ENCODE measurements at places on chromosomes 4 and X. TPM values are rescaled to one million over a fixed set of nuclear protein-coding genes. Genes with fewer than 3 reads are reported as not detected.

Gene CYP4V2
- total RNA-seq = 23.0 TPM

Gene PAK3
- total RNA-seq = 13.8 TPM

Gene KLF8
- total RNA-seq = 20.5 TPM

Gene SYTL4
- 7.1 TPM for total RNA-seq

GRCh38 chrX:24333371-24333770 lies 19.5 kb upstream of the SUPT20HL2 start:
- no peak for DNase-seq

GRCh38 chr4:25801594-25801993 lies 61.2 kb downstream of the SEL1L3 start:
- no peak for DNase-seq

DNA sequence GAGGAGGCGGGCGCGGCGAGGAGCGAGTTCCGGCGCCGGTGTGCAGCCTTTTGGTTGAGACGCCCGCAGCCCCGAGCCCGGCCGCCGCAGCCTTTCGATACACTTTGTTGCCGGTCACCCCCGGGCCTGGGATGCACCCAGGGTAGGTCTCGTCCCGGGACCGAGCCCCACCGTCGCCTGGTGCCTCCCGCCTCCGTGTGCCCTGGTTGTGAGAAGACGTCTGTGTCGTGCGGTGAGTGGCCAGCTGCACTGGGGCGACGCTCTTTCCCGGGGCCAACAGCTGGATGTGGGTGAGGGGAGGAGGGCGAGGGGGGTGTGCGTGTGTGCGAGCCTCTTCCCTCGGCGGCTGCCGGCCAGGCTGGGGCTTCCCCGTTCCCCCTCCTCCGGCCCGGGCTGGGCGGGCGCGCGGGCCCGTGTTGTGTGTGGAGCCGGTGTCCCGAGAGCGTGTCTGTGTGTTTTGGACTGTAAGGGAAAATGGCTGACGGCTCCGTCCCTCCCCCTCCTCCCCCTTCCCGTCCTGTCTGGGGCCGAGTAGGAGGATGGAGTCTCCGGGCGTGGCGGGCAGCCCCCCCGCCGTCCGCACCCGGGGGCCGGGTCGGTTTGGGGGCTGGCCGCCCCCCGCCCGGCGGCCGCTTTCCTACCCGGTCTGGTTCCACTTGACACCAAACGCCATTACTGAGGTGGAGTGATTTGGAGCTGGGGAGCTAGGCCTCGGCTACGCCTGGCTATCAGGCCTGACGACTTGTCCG lies 807 bp downstream of the USP9X start:
- peak; percentile 87 for DNase-seq

DNA sequence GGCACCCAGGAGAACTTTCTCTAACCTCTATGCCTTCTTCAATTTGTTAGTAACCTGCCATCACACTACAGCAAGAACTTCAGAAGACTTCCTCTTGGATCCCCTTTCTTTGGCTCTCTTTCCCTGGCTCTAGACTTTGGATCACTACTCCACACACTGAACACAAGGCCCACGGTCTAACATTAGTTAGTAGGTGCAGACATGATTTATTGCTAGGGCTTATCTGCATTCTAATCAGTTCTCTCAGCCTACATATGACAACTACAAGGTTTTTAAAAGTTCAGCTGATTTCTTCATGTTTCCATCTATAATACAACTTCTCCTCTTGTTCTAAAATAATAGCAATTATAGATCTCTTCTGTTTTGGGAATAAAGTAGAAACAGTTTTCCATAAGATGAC lies 209.1 kb upstream of the ANXA10 start:
- no peak for DNase-seq

- no peak for DNase-seq
Observed at GRCh38 chr4:3372264-3372932, 69.4 kb upstream of the HGFAC start.

DNA sequence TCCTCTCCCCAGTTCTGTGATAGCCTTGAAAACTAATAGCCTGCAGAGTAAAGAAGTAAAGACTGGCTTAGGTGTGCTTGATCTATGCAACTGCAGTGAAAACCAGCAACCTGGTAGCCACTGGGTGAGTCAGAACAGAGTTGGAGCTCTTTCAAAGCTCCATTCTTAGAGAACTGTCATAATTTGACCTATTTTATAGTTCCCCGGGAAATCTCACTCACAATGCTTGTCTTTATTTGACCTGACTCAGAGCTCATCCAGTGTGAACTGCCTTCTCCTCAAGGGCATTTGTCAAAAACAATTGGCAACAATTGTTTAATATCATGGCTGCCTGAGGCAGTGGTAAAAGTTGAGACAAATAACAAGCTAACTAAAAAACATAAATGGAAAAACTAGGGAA lies 213.0 kb upstream of the NHS start:
- no peak for DNase-seq

DNA sequence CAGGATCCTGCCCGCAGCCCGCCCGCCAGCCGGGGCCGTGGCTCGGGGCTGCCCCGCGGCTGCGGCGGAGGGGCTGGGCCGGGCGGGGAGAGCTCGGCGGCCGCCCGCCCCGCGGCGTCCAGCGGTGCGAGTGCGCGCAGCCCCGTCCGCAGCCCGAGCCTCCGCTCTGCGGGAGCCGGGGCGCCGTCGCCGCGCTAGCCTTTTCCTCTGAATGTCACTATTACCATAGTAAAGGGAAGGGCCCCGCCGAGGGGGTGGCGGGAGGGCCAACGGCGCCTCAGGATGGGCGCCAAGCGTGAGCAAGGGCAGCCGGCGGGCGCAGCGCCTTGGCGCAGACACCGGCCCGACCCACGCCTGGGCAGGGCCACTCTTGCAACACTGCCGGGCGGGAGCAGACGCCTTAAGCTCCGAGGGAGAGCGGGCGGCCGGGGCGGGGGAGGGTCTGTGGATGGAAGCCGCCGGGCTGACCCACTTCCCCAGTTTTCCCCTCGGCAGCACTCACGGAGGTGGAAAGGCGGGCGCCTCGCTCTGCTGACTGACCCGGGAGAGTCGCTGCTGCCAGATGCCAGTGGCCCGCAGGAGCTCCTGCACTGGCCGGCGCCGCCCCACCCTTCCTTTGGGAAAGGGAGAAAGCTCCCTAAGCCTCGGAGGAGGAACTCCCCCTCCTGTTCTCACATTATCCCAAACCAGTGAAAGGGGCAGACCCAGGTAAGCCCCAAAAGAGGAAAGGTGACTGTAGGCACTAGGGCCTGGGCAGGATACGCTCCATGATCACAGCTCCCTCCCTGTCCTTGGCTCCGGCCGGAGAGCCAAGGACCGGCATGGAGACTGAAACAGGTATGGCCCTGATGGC lies 329.4 kb downstream of the HNRNPD start:
- DNase-seq = peak; percentile 89

DNA sequence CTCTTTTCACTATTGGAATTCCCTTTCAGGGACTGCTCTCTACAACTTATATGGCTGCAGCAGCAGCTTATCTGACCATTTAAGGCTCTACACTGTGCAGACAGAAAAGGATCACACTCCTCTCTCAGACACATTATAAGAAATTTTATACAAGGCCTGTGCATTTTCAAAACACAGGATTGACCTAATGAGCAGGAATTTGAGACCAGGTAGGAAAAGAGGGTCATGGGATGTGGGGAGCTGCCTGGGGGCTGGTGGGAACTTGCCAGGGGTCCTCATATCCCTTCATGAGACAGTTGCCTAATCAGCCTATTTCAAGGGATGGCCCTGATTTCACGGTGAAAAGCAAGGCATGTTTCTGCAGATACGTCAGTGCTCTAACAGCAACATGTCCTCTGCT lies 77.1 kb downstream of the SORBS2 start:
- no peak for DNase-seq

GRCh38 chr4:182547435-182547834 lies 304.2 kb downstream of the TENM3 start:
- DNase-seq = no peak

DNA sequence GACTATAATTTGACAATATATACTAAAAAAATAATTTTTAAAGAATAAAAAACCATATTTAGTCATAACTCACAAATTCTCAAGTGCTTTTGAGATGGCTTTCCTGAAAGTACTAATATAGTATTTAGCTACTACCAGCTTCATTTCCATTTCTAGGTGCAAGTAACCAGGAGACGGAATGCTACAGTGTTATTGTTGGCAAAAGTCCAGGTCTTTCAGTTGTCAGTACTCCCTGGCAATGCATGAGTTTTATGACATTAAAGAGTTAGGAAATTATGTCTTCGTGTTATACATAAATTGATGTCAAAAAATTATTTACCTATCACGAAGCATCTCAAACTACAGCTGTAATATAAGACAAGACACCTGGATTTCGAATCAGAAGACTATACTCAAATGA lies 45.0 kb downstream of the TMEM47 start:
- no peak for DNase-seq

GRCh38 chr4:174505892-174506291 lies 16.4 kb downstream of the HPGD start:
- DNase-seq = no peak

Measured in posterior vena cava (tissue), 2 donors.